ENCODE measurements at places on chromosomes 1 and 21.

DNA sequence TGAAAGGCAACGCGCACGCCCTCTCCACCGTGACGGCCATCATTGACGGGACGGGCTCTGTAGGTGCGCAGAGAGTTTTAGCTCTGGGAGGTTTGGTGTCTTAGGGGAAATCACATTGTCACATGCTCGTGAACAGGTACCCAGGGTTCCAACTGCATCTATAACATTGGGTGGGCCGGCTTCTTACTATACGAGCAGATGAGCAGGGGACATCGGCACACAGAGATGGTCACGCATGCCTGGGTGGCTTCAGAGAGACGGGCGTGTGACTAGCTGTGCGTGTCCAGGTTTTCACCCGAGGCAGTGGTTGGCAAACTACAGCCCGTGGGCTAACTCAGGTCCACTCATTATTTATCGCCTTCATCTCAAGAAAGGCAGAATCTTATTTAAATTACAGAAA is 54.7 kb downstream of the SLC37A1 start:
- DNase-seq = no peak

DNA sequence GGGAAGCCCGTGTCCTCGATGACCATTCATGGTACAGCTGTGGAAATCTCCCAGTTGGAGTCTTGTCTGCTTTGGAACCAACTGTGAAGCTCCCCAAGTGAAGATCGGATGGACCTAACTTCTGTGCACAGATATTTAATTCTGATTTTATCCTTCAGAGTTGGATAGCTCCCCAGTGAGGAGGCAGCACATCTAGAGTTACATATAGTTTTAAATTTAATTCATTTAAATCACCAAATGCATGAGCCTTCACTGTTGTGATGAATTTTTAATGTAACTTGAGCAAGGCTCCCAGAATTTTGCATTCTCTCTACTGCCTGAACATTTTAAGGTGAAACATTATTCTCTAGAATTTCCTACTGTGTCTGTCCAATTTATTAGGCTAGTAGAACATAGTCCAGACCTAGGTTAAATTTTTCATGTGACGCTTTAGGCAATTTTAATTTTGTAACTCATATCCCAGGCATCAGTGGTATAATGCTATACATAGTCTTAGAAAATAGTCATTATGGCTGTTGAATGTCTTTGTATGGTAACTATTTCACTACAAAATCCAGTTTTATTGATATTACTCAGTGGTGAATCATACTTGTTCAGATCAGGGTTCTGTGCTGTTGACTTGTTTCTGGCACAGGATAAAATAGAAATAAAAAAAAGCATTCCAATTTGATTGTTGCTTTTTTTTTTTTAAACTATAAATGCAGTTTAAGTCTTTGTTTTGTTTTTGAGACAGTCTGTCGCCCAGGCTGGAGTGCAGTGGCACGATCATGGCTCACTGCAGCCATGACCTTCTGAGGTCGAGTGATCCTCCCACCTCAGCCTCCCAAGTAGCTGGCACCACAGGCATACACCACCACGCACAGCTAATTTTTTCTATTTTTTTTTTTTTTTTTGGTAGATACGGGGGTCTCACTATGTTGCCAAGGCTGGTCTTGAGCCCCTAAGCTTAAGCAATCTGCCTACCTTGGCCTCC is 66.9 kb downstream of the PRDM2 start:
- no peak for DNase-seq

DNA sequence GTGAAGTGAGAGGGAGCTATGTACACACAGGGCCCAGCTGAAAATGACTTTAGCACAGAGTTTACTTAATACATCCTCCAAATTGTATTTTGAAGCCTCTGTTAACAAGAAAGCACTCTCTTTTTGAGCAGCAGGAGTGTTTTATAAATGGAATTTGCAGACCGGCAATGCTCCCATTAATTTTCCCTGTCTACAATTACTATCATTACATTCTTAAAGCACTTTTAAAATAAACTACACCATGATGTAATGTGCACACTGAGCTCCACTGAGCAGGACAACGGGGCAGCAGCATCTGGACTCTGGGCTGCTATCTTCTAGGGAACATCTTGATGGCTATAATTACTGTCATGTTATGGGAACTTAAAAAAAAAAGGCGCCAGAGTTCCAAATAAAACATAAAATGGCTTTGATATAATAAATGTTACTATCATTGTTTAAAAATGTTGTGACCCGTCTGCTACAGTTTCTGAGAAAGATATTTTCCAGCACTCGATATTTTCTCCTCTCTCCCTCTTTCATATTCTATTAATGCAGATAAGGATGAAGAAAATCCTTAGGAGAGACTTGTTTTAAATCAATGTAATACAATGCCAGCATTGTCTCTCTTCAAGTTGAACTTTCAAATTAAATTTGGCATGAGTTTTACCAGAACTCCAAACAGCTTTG is 150.9 kb downstream of the HLX start:
- DNase-seq = no peak

DNA sequence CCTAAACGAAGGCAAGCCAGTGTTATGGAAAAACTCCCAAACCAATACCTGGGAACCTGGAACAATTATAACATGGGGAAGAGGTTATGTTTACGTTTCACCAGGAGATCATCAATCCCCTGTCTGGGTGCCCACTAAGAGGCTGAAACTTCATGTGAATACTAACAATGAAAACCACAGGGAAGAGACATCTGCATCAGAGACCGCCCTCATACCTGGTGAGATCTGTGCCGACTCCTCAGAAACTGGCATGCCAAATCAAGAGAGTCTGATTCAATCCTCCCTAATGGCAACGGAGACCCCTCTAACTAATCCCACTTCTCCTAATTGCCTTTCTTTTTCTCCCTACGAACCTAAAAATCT is 163.2 kb downstream of the IER5 start:
- DNase-seq = no peak

- DNase-seq = peak; percentile 68
Observed at GRCh38 chr1:2547210-2548067, 8.7 kb upstream of the TNFRSF14 start.

GRCh38 chr1:110638058-110638457 is 31.9 kb upstream of the KCNA2 start:
- no peak for DNase-seq

DNA sequence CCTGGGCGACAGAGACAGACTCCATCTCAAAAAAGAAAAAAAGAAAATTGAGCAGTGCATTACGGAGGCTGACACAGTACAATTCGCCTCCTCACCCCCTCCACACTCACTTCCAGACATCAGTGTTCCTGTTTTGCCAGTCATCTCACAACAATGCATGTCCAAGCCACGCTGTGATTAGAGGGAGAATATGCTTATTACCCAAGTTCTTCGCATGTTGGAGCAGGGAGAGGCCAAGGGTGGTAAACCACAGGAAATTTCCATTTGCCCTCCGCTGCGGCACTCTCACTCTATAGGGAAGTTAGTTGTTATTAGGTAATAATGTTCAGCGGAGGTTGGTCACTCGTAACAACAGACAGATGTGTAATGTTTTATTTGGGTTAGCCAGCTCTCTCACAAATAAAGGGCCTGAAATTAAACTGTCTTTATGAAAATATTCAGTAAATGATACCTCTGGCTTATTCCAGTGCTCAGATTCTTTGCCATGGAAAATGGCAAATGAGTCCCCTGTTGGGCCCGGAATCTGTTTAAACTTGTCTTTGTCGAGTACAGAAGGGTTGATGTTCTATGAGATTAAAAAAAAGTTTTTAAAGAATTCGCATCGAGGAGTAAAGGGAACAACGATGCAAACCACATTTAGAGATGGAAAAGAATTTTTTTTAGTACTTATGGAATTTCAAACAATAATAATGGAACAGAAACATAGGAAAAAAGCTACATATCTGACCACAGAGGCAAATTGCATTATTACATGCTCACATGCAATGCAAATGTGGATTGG is 33.1 kb downstream of the KCNJ15 start:
- DNase-seq = no peak
